ENCODE measurements at places on chromosomes 1 and 21.

DNA sequence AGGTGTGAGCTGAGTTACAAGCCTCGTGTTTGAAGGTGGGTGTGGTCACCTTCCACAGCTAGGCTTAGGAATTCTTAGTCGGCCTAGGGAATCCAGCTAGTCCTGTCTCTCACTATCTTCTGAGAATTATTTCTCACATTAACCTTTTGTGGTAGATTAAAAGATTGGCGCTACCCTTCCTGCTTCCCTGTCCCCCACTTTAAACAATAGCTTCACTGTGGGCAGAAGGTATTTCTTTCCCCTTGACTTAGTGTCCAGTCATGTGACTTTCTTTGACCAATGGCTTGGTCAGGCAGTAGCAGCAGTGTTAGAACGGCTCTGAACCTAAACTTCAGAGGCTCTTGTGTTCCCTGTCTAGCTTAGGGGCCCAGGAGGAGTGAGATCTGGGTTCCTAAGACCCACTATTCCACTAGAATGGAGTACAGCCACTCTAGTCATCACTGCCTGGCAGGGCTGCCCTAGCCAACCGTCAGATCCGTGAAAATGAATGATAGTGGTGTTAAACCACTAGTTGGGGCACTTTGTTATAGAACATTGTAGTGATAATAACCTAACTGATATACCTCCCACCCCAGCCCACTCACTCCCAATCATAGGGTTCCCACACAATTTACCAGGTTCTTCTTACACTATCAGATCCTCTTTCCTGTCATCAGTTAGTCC lies 13.9 kb upstream of the C1orf141 start:
- DNase-seq: peak; percentile 19

DNA sequence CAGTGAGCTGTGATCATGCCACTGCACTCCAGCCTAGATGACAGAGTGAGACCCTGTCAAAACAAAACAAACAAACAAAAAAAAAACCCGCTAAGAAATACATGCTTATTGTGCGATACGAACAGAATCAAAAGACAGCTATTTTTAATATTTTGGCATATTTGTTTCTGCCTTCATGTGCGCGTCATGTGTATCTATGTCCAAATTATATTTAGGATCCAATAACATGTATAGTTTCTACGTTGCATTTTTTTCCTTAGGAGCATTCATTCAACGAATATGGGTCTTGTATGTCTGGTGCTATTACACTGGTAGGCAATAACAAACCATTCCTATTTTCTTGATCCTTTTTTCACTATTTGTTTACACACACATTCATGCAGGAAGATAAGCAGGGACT lies 1.8 kb downstream of the CD46 start:
- no peak for DNase-seq

DNA sequence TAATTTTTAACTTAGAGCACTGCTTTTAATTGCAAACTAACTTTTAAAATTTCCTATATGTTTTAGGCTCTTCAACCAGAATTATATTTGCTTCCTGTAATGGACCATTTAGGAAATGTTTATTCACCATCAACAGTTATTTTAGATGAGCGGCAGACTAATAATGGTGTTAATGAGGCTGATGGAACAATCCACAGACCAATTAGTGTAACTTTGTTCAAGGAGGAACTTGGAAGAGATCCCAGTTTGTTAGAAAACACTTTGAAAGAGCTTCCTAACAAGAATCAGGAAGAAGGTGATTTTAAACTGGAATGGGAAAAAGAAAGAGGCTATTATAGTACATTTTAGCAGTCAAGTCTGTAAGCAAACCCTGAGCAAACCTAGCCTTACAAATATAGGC lies 19.4 kb upstream of the GNG5 start:
- DNase-seq: no peak

DNA sequence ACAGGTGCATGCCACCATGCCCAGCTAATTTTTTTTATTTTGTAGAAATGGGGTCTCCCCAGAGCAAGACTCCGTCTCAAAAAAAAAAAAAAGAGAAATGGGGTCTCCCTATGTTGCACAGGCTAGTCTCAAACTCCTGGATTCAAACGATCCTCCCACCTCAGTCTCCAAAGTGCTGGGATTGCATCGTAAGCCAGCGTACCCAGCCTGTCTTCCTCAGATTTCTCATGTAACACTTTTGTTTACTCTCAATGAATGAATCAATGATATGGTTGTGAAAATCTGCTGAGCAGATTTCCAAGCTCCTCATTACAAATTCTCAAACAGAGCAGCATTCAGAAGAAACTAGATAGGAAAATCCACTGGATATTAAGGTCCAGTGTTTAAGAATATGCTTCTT lies 6.6 kb downstream of the CMPK1 start:
- DNase-seq: peak; percentile 33

- no peak for DNase-seq
Measured at GRCh38 chr1:196557797-196558196, 50.4 kb downstream of the KCNT2 start.

- peak; percentile 26 for DNase-seq
Measured at GRCh38 chr1:30744060-30744756, 13.4 kb downstream of the LAPTM5 start.

DNA sequence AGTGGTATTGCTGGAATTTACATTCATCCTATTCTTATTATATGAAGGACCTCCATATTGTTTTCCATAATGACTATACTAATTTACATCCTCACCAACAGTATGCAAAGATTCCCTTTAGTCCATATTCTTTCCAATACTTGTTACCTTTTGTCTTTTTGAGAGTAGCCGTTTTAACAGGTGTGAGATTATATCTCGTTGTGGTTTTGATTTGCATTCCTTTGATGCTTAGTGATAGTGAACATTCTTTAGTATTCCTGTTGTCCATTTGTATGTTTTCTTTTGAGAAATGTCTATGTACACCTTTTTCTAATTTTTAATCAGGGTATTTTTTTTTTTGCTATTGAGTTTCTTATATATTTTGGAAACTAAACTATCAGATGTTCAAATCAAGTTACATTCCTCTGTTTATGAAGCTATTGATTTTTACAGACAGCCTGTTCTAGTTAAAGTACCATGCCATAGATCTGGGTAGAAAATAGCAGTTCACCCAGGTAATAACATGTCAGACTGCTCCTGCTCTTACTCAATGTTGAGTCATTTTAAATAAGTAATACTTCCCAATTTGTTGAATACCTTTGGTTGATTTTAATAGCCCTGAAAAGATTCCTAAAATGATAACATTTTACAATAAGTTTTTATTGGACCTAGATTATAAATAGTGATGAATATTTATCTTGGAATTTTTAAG lies 1108.7 kb downstream of the NCAM2 start:
- DNase-seq: no peak

GRCh38 chr1:74693473-74693872 lies 19.9 kb upstream of the ERICH3 start:
- DNase-seq: peak; percentile 81

DNA sequence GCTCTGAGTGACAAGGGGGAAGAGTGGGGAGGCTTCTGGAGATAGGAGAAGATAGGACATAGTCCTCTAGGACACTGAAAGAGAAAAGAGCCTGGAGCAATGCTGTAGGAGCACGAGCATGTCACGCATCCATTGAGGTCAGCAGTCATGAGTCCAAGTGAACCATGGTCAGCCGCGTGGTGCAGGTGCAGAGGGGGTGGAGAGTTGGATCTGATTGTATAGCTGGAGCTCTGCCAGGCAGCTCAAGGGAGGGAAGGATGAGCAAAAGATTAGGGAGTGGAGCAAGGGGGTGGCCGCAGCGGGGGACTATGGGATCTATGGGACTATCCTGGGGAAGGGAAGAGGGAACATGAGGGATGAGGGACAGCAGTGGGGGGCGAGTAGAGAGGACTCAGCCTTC lies 14.0 kb downstream of the PADI1 start:
- DNase-seq: no peak

- peak; percentile 11 for DNase-seq
Measured at GRCh38 chr1:150931773-150932172, 5.6 kb downstream of the SETDB1 start.

DNA sequence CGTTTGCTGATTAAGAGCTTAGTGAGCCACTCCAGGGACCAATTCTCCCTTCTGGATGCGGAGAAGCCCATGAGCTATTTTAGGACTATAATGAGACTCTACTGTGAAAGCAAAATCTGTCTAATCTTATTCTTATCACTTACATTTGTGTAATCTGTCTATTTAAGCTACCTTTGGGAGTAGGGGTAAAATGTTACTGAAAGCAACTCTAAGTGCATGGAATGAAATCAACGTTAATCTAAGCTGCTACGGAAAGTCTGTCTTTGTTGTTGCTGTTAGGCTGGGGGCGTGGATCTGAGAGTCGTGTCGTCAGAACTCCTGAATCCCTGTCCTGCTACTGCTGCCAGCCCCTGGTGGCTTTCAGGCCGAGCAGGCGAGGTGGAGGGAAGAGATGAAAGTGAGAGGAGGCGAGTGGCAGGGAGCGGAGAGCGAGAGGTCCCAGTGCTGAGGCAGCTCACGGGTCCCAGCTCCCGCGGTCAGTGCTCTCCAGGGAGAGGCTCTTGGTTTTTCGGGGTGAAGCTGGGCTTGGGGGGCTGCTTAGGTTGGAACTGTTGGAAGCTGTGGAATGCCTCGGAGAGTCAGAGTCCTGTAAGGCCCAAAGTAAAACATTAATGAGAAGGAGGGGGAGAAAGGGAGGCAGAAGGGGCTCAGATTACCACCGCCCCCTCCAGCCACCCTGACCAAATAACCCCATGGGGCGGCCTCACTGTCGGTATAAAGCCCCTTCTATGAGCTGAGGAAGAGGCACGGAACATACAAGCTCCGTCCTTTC lies 53.9 kb downstream of the COQ8A start:
- no peak for DNase-seq

DNA sequence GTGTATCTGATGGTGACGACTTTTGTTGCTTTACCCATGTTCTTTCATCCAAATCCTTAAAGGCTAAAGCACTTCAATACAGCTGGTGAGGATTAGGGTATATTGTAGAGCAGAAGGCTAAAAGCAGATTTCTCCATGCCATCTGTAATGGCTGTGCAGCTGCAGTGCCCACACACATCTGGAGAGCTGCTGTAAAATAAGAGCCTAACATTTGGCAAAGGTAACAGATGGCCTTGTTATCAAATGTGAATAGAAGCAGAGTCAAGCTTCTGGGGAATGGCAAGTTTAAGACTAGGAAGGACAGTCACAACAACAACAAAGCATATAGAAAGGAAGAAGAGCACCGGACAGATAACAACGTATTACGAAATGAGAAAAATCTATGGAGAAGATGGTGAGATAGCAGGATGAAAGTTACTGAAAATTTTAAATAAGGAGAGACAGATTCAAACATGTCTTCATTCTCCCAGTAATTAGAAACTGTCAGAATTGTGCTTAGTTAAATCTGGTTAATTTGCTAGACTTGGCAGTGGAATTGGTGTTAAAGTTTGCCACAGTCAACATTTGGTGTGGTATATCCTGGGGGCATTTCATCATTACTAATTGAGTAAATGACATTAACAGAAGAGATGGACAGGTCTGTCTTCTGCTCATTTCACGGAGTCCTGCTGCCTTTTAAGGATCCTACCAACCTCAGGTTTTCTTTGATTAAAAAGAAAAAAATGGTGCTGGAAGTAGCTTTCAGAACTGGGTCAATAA lies 1093.2 kb downstream of the ADGRL2 start:
- no peak for DNase-seq

Data from epithelial cell of esophagus (primary cell).